ENCODE measurements at places on chromosomes 7 and 10. TPM values are rescaled to one million over a fixed set of nuclear protein-coding genes. Genes with fewer than 3 reads are reported as not detected.

GRCh38 chr10:79275431-79275851 is 71.8 kb upstream of the PPIF start:
- DNase-seq = no peak

- DNase-seq = no peak
Observed at GRCh38 chr10:63726867-63727266, 205.7 kb downstream of the REEP3 start.

GRCh38 chr7:131537571-131537978 is 18.9 kb downstream of the PODXL start:
- no peak for DNase-seq

HMX2 gene
- not detected for polyA plus RNA-seq
